ENCODE measurements at places on chromosomes 7 and 10.

GRCh38 chr10:1652151-1652550 lies 85.2 kb downstream of the ADARB2 start:
- no peak for DNase-seq

DNA sequence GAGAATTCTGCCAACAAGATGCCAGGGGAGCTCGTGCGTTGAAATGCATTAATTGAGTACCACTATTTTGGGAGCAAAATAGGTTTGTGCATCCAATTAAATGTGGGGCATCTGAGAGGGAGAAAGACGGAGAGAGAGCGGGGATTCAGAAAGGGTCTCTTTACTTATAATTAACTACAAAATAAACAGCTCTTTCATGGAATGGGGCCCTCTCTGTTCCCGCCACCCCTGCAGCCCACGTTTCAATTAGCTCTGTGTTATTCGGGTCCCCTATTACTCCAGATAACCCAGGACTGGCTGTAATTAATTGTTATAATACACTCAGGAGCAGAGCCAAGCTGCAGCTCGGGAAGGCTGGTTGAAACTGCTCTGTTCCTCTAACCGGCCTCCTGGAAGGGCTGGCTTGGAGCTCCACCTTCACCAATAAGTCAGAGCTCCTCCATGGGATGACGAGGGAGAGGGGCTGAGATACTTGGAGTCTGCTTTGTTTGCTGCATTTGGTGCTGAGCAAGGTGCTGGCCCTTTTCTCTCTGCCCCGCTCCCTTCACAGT lies 67.8 kb downstream of the CARD11 start:
- DNase-seq: no peak

DNA sequence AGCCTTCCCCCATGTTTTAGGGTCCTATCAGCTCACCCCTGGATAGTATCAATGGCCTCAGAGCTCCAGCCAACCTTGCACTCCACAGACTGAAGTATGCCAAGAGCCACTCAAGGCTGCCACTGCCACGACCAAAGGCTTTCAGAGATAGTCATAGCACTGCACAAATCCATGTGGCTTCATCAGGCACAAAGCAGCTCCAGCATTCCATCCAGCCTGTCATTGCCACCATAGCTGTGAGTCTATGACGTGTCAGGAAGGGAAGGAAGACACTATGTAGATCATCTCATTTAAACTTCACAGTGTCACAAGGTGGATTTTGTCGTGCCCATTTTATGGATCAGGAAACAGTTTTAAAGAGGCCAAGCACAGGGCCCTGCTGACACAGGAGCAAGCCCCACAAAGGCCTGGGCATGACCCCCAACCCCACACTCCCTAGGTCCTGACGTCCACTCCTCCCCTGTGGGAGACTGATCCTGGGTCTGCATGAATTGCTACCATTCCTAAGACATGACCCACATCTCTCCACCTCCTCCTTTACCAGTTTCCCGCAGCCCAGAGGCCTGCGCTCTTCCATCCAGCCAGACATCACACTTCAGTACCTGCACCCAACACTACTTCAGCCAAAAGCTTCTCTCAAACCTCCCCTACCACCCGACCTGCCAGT lies 119.4 kb downstream of the DIP2C start:
- no peak for DNase-seq

GRCh38 chr7:65387891-65388290 lies 14.2 kb downstream of the ZNF92 start:
- DNase-seq: no peak

DNA sequence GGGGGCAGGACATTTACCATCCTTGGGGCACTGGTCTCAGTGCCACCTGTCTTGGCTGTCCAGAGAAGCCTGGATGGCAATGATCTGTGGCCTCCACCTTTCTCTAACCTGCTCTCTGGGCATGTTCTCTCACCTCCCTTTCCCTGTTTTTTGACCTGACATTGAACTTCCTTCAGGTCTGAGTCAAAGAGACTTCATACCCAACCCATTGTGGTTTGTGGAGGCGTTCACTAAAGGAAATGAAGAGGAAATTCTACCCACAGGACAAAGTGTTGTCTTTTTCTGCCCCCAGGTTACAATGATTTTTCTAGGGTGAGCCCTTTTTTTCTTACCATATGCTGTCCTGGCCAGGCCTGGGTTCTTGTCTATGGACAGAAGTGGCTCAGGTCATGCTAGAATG lies 76.6 kb downstream of the CYP26A1 start:
- no peak for DNase-seq

DNA sequence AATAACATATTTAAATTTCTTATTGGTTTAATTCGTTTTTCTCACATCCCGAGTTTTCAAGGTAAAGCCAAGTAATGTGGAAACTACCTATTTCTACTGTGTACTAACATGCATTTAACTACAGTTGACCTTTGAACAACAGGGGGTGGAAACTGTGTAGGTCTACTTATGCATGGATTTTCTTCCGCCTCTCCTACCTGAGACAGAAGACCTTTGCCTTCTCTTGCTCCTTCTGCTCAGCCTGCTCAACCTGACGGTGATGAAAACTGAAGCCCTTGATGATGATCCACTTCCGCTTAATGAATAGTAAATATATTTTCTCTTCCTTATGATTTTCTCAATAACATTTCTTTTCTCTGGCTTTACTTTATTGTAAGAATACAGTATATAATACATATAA lies 18.5 kb downstream of the MEOX2 start:
- no peak for DNase-seq

GRCh38 chr10:13717936-13718772 lies 131.4 kb downstream of the PRPF18 start:
- DNase-seq: no peak

DNA sequence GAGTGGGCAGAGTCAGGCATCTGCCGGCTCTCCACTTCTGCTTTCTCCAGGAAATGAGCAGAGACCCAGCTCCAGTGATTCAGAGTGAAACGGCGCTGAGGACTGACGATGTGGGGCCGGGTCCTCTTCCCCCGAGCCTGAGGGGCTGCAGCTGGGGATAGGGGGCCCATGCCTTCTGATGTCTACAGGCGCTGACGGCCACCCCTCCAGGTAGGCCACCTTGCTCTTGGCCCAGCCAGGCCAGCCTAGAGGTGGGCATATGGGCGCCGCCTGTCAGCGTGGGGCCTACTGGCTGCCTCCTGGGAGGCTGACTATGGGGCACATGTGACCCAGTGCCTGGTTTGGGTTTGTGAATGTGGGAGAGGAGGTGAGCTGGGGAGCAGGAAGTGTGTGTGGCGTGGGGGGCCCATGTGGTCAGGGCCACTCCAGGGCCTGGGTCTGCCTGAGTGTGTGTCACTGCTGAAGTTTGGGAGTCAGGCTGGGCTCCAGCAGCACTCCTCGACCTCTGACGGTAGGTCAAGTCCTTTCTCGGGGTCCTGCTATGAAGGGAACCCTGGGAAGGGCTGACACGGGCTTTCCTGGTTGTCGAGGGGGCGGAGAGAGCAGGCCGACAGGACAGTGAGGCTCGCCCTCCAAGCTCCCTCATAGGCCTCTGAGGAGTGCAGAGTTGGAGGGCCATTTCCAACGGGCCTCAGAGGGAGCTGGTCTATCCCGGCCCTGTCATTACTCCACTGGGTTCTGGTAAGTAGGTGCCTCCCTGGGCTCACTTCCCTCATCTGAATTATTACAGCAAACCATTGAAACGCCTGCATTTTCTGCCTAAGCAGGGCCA lies at the start of gene WDFY4:
TSS of gene WDFY4 (plus strand) at position 82 of the 832 bp plus-strand sequence. CDS start 24,860 bp downstream, outside the sequence.
- DNase-seq: no peak

- no peak for DNase-seq
Observed at GRCh38 chr10:85168243-85168642, 839.9 kb downstream of the CCSER2 start.

DNA sequence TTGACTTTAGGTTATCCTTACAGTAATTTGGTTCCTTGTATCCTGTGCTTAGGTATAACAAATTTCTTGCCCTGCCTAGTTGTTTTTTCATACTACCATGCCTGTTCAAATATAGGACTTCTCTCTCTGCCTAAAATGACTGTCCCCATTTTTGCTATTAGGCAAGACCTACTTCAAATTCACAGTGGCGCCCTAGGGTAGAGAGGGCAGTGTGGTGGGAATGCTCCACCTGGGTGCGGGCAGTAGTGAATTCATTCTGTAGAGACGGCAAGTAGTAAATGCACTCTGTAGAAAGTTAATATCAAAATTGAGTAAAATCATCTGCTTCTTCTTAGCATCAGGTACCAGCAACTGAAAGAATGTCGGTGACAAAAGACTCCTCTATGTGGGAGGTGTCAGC lies 120.4 kb upstream of the RHOBTB1 start:
- DNase-seq: no peak

- DNase-seq: no peak
Observed at GRCh38 chr7:142916508-142916907, 17.0 kb downstream of the TRPV5 start.

GRCh38 chr10:31876652-31877352 lies 51.8 kb downstream of the ARHGAP12 start:
- no peak for DNase-seq

GRCh38 chr10:116147147-116147905 lies 125.7 kb downstream of the GFRA1 start:
- DNase-seq: no peak

GRCh38 chr7:24700521-24701260 lies 56.6 kb downstream of the GSDME start:
- DNase-seq: no peak

- no peak for DNase-seq
Observed at GRCh38 chr7:29879609-29880008, 73.3 kb downstream of the WIPF3 start.

DNA sequence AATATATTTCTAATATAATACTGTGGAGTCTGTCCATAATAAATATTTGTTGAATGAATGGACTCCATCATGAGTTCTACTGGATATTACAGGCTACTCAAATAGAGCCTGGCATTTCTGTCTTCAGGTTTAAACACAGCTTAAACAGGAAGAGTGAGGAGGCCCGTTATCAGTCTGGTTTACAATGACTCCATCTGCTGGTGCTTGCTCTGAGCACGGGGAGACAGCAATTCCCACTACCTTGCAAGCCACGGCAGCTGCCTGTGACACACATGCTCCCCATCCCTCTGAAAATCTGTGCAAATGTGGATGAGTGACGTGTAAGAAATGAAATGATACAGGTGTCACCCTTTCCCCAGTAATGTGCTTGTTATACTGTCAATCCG lies 293.5 kb upstream of the IMMP2L start:
- no peak for DNase-seq

DNA sequence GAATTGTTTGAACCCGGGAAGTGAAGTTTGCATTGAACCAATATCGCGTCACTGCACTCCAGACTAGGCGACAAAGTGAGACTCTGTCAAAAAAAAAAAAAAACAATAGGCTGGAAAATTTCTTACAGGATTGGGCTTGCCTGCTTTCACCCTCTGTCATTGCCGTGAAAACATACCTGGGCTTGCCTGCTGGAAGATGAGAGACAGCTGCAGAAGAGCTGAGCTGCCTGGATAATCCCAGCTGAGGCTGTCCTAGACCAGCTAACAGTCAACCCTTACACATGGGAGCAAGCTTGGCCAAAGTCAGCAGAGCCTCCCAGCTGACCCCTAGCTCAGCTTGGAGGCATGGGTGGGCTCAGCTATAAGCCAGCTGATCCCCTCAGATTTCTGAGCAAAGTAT lies 306.2 kb downstream of the CCSER2 start:
- DNase-seq: no peak

GRCh38 chr7:40629891-40630290 lies 495.1 kb downstream of the SUGCT start:
- DNase-seq: no peak

GRCh38 chr10:33010132-33011037 lies 52.4 kb upstream of the ITGB1 start:
- DNase-seq: no peak

GRCh38 chr7:98705626-98706025 lies 88.5 kb downstream of the NPTX2 start:
- DNase-seq: no peak

DNA sequence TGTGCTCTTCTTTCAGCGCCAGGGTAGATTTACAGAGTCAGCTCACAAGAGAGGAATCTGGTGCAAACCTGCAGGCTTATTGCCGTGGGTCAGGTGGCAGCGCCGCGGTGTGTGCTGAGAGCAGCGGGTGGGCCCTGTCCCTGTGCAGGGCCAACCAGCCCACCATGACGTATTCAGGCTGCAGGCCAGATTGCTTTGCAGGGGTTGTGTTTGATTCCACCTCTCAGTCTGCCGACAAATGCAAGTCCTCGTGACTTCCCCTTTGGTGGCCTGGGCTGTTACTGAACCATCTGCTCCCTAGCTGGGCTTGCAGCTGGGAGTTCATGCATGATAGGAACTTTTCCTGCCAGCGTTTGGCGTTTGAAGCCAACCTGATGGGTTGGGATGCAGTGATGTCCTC lies 66.7 kb upstream of the LEP start:
- no peak for DNase-seq

DNA sequence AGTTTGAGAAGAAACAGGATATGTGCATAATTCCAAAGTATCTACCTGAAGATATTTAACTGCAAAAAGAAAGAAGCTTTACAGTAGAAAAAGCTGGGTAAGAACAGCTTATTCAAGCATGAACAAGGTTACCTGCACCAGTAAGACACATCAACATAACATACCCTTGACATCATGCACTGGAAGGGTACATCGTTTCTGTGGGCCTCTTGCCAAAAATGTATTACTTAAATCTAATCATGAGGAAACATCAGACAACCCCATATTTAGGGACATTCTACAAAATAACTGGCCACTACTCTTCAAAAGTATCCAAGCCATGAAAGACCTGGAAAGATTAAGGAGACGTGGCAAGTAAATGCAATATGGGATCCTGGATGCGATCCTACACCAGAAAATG lies 18.9 kb downstream of the TPK1 start:
- DNase-seq: no peak

DNA sequence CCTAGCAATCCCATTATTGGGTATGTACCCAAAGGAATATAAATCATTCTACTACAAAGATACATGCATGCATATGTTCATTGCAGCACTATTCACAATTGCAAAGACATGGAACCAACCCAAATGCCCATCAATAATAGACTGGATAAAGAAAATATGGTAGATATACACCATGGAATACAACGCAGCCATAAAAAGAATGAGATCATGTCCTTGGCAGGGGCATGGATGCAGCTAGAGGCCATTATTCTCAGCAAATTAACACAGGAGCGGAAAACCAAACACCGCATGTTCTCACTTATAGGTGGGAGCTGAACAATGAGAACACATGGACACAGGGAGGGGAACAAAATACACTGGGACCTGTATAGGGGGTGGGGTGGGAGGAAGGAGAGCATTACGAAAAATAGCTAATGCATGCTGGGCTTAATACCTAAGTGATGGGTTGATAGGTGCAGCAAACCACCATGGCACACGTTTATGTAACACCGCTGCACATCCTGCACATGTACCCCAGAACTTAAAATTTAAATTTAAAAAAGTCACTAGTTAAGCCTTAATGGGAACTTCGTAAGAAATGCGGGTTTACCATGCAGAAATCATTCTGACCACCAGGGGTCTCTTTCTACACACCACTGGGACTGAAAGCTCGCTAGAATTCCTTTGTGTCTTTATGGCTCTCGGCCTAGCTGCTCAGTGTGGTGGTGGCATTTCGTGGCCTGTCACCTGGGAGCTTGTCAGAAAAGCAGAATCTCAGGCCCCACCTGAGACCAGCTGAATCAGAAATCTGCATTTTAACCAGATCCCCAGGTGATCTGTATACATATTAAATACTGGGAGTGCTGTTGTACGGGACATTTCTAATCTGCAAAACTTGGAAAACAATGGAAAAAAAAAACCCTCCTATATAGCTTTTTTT lies 9.5 kb downstream of the ANKRD1 start:
- peak; percentile 5 for DNase-seq

GRCh38 chr7:28329661-28330363 lies 82.5 kb upstream of the CREB5 start:
- no peak for DNase-seq

All from activated T-helper 1 cell treated with anti-CD3 and anti-CD28 coated beads, Interleukin-2, amount 50 U/mL, for 16 hours (primary cell).